Activated T-helper 1 cell treated with anti-CD3 and anti-CD28 coated beads, Interleukin-2, amount 50 U/mL, for 16 hours (primary cell): ENCODE measurements at places on chromosomes 2 and 18.

DNA sequence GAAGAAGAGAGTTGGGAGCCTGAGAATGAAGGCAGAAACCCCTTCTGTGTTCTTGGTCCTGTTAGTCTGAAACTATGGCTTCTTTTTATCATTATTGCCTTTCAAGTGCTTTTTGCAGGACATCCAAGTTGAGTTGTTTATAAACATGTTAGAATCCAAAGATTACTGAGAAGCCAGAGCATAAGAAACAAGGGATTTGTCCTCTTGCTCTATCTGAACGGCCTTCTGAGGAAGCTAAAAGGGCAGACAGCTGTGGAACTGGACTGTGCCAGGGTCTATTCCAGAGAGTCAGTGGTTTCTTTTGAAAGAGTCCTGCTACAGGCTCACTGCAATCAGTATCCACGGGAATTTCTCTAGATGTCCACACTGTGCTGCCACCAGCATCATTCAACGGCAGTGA is 86.6 kb downstream of the ARHGAP28 start:
- no peak for DNase-seq

DNA sequence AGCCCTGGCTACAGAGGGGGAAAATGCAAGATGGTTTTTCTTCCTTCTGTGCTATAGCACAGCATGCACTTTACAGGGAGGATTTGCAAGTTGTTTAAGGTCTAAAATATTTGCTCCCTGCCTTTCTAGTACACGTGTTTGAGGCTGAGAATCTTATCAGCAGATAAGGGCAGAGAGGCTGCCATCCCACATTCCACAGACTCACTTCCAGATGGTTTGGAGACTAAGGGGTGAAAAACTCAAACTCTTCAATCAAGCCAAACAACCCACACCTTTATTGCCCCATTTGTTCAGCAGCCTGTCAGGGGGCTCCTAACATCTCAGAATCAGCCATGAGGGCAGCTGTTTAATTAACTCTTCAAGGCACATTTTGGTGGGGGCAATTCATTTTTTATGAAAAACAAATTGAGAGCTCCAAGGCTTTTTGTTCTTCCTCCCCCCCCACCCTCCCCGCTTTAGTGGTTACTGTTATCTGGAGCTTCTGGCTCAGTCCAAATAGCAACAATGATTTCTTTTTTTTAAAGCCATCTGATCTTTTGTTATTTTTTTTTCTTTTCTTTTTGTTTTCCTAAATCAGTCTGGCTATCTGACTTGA is 242.6 kb upstream of the NT5C1B start:
- no peak for DNase-seq

DNA sequence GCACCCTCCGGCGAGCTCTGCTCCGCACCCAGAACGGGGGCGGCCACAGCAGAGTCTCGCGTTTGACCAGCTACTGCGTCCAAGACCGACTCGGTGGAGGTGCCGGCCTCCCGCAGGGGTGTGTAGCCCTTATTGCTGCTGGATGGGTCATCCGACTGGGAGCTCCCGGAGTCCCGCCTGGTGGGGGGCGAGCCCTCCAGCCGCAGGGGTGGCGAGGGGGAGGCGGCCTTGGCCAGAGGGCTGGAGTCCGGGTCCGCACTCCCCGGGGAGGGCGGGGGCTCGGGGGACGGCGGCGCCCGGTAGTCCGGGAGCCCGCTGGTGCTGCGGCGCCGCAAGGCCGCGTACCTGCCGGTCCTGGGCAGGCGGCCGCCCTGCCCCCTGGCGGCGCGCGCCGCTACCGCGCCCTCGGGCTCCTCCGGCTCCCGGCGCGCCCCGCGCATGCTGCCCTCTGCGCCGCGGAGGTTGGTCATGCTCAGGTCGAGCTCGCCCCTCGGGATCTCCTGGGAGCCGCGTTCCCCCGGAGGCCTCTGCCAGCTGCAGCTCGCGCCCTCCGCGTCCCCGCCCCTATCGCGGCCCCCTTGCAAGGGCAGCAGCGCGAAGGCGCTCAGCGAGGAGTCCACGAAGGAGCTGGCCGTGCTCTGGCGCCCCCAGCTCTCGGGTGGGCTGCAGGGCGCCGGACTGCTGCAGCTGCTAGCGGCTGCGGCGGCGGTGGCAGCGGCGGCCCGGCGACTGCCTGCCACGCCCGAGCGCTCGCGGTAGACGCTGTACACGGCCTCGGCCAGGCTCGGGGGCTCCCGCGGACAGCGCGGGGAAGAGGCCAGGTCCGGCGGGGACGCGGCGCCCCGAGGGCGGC is 4.8 kb downstream of the TMEM200C start:
- no peak for DNase-seq

- no peak for DNase-seq
Observed at GRCh38 chr2:96873651-96874096, 3.8 kb upstream of the SEMA4C start.

GRCh38 chr2:10019174-10019573 is 24.2 kb upstream of the KLF11 start:
- DNase-seq, result no peak

GRCh38 chr18:22165049-22165602 is 4.3 kb upstream of the GATA6 start:
- no peak for DNase-seq

DNA sequence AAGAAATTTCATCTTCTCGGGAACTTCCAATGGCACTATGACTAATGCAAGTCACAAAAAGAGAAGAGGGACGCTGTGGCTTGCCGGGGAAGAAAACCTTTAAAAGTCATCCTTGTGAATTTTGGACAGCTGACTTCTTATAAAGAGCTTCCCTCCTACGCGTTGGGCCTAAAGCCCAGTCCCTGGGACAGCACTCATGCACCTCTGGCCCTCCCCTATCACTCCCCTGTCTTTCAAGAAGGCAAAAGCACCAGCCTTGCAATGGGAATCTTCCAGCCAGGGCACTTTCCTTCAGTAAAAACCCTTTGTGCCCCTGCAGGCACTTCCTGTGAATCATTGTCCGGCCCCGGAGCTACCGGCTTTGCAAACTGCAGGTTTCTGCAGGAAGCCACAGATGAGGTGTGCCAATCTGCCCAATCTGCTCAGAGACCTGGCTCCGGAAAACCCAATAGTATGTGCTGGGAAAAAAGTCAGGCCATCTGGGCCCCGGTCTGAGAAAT is 7.1 kb downstream of the MREG start:
- no peak for DNase-seq

- DNase-seq, result no peak
Observed at GRCh38 chr2:69572641-69573040, 70.9 kb downstream of the AAK1 start.

- no peak for DNase-seq
Observed at GRCh38 chr2:55420439-55420725, 726 bp upstream of the CCDC88A start.

- no peak for DNase-seq
Observed at GRCh38 chr18:26286008-26286407, 59.8 kb downstream of the TAF4B start.

GRCh38 chr2:187505065-187505672 is 49.1 kb downstream of the TFPI start:
- DNase-seq, result no peak

- DNase-seq, result no peak
Observed at GRCh38 chr2:145530653-145531052, 1010.7 kb upstream of the ZEB2 start.

GRCh38 chr18:55433648-55434047 is 154.3 kb downstream of the TCF4 start:
- no peak for DNase-seq

DNA sequence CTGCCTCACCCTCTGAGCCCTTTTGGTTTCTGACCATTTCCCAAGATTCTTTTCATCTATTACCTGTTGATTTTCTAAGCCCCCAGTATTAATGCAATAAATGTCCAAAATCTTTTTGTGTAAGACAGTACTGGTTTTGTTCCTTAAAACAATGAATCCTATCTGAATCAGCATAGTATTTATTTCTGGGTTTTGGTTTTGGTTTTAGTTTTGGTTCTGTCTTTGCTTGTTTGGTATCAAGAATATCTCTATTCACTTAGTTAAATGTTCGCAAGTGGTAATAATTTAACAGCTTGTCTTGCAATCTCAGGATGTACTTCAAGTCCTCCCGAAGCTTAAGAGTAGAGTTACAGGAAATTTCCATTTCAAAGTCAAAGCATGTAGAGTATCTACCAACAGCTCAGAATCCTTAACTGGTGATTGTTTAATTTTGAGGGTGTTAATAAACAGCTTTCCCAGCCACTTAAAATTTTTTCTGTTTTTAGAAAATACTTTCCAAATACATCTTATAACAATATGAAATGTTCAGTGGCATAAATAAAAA is 67.7 kb upstream of the NEDD4L start:
- DNase-seq, result no peak

- no peak for DNase-seq
Observed at GRCh38 chr2:128681507-128681906, 362.8 kb upstream of the HS6ST1 start.

DNA sequence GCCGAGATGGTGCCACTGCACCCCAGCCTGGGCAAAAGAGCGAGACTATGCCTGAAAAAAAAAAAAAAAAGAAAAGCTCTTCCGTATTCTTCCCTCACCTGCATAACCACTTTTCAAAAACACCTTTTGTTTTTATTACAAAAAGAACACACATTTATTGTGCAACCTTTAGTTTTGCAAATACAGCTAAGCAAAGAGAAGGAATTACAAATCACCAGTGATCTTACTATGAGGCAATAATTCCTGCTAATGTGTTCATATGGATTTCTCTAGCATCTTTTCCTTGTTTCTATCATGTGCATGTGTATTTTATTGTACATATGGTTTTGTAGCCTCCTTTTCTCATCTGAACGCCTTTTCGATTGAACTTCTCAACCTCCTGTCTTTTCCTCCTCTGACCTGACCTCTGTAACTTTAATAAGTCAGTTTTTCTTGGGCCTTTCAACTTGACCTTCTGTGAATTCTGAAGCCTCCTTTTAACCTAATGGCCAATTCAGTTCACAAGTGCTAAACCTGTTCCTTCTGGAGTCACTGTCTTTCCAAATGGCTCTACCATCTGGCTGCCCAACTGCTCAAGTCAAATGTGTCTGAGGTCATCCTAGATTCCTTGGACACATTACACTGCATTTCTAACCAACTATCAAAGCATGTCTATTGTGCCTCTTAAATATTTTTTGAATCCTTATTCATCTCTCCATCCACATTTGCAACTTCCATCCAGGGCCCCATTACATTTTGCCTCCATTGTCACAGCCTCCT is 59.1 kb upstream of the DAPL1 start:
- no peak for DNase-seq

GRCh38 chr2:164510895-164511294 is 110.4 kb downstream of the GRB14 start:
- no peak for DNase-seq

DNA sequence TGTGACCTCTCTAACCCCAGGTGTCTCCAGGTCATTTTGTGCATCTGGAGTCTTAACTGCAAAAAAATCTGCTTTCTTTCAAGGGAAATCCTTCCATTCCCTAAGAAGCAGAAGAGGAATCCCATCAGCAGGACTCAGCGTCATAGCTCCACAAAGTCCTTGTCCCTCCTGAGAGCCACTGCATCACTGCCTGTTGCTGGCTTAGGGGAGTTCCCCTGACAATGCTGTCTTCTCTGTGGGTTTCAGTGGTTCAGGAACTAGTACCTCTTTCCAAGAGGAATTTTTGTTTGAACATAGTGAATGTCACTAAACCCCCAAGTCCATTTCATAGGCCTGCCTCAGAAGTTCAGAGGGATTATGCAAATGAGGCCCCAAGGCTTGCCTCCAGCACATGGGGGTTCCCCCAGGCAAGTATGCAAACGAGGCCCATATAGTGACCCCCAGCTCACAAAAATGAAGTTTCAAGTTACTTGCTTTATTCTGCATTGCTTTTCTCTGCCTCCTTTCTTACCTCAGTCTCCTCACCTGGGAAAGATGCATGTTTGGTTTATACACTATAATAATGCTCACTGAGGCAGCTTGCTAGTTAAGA is 513.9 kb upstream of the MEX3C start:
- no peak for DNase-seq

DNA sequence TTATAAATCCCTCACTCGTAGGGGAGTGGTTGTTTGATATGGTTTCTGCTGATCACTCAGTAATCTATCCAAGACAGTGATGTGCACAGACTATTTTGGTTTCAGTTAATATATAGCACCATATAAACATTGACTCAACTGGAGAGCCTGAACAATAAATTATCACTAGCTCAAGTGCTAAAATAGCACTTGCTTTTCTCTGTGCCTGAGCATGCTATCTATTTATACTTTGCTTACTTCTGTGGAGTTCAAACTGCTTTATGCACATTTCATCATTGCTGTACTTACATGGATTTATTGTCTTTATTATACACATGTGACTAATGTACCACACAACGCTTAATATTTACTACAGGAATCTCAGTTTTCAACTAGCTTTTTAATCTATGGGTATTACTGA is 133.6 kb downstream of the BCL2 start:
- DNase-seq, result no peak

DNA sequence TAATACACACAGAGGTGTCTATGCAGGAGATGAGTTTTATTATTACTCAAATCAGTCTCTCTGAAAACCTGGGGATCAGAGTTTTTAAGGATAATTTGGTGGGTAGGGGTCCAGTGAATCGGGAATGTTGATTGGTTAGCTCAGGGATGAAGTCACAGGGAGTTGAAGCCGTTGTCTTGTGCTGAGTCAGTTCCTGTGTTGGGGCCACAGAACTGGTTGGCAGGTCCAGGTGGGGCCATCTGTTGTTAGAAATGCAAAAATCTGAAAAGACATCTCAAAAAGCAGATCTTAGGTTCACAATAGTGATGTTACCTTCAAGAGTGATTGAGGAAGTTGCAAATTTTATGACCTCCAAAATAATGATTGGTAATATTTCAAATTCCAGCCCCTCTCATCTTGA is 86.9 kb downstream of the VSNL1 start:
- DNase-seq, result no peak
